Dorsolateral prefrontal cortex (tissue), 122 donors: ENCODE measurements at places on chromosomes 4 and X.

- DNase-seq, result no peak
Observed at GRCh38 chr4:11739992-11740391, 311.3 kb upstream of the HS3ST1 start.

DNA sequence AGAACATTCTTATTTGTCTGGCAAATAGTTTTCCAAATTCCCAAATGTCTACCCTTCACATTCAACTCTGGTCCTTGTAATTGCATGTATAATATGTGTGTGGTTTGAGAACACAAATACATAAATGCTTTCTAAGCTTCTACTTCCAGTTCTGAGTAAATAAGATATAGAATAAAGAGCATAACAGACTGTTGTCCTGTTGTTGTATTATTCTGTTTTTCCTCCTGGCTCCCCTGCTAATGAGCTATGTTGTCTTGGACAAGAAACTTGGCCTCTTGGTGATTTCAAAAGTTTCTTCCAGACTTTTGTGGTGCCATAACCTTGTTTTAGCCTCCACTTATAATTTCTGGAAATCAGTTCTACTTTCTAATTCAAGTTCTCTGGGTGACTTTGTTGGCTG is 75.3 kb upstream of the USP38 start:
- DNase-seq, result no peak

GRCh38 chr4:118999919-119000318 is 111.3 kb downstream of the SYNPO2 start:
- DNase-seq, result no peak

- DNase-seq, result no peak
Observed at GRCh38 chr4:138251938-138252337, 9.8 kb upstream of the SLC7A11 start.

DNA sequence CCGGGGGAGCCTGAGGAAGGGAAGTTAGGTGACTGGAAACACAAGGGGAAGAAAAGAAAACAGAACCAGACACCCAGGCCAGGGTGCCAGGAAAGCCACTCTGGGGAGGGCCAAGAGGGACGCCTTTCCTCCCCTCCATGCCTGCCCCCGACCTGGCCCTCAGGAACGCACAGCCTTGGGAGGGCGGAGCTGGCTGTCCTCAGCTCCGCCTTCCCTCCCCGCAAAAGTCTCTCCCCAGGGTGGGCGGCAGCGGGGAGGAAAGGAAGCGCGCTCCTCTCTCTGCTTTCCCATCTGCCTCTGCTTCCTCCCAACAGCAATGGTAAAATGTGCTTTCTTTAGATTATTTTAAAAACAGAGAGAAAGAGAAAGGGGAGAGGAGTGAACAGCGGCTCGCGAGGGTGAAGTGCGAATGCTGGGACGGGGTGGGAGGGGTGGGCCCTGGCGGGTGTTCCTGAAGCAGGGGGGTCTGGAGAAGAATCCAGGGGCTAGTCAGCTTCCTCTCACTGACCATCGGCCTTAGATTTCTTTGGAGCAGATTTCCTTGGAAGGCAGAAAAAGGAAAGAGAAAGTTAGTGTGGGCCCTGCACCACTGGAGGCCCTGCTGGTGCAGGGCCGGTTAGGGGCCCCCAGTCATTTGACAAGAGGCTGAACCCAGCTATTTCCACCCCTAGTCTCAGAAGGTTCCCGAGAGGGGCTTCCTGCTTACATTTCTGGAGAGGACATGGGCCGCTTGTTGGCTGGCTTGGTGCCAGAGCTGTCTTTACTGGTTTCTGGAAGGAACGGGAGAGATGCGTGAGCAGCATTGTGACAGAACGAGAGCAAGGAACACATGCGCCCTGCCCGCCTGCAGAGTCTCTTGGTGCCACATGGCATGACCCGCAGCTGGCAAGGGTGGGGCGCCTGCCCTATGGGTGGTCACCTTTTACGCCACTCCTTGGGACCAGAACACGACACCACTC is 4.7 kb upstream of the RENBP start:
- no peak for DNase-seq

DNA sequence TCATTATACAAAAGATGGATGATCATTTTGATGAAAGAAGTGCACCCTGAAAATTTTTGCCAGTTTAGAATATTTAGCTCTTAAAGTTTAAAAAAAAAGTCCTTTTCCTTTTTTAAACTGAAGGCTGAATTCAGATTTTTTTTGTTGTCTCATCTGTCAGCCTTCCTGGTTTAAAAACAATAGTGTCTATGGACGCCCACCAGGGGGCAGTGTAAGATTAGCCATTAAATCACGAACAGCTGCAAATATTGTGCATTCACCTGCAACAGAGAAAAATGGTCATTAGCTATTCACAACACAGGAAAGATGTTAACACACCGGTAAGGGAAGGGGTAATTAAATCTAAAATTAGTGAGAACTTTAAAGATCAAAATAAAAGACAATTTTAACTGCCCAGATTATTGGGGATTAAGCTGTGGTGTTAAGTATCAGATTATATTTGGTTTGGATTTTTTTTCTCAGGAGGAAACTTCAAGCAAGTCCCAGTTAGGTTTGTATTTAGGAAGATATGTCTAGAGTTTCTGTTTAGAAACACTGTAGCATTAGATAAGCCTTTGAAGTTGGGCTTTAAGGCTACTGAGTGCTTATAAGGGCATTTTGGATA is 4.4 kb upstream of the CXorf38 start:
- DNase-seq, result peak; percentile 67

GRCh38 chrX:122940199-122940598 is 243.9 kb upstream of the GRIA3 start:
- DNase-seq, result no peak

GRCh38 chr4:37864786-37865185 is 26.1 kb upstream of the TBC1D1 start:
- no peak for DNase-seq

DNA sequence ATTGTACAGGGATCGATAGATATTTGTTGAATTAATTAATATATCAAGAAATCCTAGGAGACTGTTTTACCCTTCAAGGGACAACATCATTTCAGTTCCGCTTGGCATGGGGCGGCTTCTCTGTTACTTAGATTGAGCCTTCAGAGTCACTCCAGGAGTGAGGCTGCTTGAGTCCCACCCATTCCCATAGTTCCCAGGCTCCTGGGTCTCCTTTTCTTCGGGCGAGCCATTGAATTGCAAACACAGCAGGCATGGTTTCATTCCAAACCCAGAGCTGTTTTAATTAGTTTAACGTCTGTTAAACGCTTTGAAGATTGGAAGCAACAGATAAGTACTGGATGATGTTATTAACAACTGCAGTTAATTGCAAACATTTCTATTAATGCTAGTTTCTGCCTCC is 571 bp upstream of the EDA start:
- no peak for DNase-seq

- peak; percentile 28 for DNase-seq
Observed at GRCh38 chrX:44871931-44872820, 812 bp upstream of the KDM6A start.

DNA sequence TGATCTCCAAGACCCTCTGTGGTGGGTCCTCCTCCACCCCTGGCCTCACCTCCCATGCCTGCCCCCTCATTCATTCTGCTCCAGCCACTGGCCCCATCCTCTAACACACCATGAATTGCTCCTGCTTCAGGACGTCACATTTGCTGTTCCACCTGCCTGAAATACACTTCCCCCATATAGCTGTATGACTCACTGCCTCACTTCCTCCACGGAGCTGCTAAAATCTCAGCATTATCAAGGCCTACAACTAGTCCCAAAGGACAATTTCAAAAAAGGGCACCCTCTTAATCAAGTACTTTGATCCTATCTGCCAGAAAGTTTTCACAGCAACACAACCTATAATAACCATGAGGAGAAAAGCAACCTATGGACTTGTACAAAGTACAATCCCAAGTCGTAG is 43.6 kb upstream of the PHOX2B start:
- DNase-seq, result no peak

DNA sequence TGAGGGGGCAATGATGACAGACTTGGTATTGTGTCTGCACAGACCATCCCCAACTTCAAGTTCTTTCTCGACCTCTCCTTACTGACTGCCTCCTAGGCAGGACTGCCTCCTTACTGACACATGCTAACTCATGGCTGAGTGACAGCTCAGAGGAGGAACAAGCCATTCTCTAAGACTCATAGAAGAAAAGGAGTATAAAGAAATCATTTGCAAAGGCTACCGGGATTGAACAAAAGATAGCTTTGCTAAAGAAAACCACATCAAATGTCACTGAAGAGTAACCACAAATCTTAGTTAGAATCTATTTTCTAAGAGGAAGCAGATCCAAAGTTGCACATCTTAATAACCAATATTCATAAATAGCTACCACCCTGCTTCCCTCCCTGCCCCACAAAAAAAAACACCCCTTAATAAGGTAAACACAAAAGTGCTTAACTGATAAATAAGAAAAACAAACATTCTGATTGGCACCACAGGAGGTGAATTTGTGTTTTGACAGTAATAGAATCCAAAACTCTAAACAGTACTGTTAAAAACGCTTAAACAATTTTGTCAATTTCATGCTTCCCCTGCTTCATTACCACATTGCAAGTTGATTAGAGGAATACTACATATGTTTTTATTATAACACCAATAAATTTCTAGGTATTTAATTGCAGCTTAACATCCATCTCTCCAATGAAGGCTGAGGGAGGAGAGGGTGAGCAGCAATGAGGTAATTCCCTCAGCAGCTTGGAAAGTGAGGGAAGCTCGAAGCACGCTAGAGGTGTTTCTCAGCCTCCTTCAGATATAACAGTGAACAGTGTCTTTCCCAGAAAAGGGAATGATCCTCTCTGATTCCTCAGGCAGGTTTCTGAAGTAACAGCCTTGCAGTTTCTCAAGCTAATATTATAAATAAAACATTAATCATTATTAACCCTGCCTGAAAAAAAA is 160.0 kb downstream of the HNRNPD start:
- no peak for DNase-seq

DNA sequence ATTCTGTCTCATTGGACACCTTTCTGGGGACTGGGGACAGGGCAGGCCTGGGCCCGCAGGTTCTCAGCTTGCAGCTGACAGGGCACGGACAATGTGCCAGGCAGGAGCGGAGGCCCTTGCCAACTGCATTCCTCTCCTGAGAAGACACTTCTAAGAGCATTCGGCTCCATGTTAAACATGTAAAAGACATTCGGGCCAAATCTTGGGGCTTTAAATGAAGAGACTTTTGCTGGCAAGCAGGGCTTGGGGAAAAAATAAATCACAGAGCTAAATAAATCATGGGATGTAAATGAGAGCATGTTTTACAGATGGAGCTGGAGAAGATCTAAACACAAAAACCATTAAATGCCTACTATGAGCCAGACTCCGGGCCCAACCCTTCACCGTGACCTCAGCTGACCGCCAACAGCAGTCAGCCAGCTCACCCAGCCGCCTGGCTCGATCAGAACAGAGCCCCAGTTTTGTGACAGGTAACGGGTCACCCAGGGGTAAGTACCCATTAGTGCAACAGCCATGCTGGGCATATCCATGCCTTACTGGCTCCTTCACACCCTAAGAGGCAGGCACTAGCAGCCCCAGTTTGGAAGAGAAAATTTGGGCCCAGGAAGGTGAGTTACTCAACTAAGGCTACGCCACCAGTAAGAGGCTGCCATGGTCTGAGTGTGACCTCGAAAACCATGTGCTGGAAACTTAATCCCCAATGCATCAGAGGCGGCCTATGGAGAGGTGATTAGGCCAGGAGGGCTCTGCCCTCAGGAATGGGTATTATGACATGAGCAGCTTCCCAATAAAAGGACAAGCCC is 14.7 kb downstream of the WDR1 start:
- DNase-seq, result no peak

DNA sequence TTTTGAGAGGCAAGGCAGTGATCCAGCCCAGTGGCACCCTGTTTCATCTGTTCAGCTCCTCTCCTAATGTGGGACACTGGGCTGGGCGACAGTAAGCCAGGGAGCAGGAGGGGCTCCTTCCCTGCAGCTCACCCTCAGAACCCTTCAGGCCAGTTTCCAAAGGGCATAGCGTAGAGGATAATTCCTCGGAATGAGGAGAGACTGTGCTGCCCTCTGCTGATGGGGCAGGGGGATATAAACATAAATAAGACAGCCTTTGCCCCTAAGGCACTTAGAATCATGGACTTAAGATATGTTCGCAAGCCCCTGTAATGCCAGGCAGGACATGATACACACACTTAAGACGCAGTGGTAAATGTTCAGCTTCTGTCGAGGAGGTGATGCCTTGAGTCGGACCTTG is 27.9 kb upstream of the ZNF185 start:
- DNase-seq, result no peak

DNA sequence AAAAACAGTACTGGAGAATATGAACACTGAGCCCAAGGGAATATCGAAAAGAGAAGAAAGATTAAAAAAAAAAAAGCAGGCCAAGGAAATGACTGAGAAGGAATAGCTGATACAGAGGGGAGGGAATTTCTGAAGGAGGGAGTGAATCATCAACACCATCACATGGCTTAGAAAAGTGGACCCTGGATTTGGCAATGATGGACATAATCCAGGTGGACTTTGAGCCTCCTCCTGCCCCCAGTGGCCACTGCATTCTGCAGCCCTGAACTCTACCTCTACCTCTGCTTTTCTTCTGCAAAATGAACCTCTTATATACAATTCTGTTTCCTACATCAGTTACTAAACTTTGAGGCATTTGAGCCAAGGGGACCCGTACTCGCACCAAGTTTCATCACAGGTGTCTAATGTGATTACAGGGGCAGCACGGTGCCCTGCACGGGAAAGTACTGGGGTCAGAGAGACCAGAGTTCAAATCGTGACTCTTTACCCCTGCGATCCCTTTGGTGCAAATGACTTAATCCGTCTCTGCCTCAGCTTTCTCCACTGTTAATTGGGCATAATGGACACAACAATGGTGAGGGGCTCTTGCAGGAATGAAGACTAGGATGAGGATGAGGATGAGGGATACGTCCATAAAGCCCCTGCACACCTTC is 1.1 kb downstream of the OCIAD2 start:
- DNase-seq, result no peak

DNA sequence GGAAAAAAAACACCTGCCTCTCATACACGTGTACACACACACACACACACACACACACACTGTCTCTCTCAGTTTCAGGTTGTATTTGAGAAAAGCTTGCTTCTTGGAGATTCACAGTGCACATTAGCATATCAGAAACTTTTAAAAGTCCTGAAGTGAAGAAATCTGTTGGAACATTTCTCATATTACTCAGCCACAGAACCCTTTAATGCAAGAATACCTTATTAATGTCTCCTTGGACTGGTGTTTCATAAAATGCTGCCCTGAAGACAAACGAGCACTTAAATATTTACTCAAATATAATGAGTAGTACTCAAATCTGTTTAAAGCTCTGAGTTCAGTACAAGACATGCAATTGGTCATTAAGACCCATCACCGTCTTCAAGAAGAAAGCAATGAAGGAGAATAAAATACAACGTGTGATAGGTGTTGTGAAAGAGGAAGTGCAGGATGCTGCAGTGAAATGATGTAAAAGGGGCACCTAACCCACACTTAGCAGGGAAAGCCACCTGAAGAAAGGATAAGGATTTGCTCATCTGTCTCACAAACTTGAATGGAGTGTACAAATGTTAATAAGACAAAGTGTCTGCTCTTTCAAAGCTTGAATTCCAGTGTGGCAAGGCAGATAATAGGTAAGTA is 57.0 kb downstream of the DCLK2 start:
- DNase-seq, result no peak

DNA sequence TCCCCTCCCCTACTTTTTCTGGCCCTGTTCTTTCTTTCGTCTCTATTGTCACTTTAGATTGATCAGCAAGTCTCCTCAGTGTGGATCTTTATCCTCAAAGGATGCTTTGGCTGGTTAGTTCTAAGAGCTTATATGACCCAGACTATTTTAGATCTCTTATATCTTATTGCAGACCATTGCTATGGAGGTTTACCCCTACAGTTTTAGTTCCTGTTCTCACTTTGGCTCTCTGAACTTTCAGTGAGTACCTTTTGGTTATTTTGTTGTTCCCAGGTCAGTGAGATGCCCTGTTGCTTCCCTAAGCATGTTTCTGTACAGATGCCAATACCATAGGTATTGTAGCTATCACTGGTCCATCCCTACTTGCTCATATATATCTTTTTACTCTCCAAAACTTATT is 24.0 kb upstream of the MED14 start:
- DNase-seq, result no peak
